Left colon (tissue), 2 donors: ENCODE measurements at places on chromosomes 16 and 17. TPM values are rescaled to one million over a fixed set of nuclear protein-coding genes. Genes with fewer than 3 reads are reported as not detected.
A peak's percentile ranks its signal among the peaks of the same experiment; 100 is the strongest.

DNA sequence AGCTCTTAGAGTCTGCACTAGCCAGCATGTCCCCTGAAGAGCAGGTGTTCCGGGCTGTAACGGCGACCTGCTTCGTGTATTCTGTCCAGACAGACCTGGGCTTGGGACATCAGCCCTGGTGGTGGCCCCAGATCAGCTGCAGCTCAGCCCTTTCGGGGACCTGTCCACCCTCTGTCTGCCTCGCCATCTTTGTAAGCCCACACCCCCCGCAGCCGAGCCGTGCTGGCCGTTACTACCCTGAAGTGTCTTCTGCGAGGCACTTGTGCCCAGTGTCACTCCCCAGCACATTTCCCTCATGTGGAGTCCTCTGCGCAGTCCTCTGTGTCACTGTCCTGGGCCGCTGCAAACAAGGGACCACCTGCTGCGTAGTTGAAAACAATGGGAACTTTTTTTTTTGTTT, 10.4 kb downstream of the CARD14 start:
- DNase-seq: no peak

GRCh38 chr17:64158831-64159590, 29.1 kb upstream of the ERN1 start:
- DNase-seq: no peak

Gene FBXO47
- not detected for total RNA-seq

DNA sequence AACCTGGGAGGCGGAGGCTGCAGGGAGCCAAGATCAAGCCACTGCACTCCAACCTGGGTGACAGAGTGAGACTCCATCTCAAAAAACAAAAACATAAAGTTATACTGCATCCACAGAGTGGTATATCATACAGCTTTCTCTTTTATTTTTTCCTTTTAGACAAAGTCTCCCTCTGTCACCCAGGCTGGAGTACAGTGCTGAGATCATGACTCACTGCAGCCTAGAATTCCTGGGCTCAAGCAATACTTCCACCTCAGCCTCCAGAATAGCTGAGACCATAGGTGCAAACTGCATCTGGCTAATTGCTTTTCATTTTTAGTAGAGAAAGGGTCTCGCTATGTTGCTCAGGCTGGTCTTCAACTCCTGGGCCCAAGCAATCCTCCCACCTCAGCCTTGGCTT, 10.0 kb upstream of the COPRS start:
- no peak for DNase-seq

GRCh38 chr17:74368341-74369081, 1.2 kb downstream of the GPR142 start:
- peak; percentile 63 for DNase-seq

- no peak for DNase-seq
Measured at GRCh38 chr16:62596584-62596983, 560.3 kb upstream of the CDH8 start.

DNA sequence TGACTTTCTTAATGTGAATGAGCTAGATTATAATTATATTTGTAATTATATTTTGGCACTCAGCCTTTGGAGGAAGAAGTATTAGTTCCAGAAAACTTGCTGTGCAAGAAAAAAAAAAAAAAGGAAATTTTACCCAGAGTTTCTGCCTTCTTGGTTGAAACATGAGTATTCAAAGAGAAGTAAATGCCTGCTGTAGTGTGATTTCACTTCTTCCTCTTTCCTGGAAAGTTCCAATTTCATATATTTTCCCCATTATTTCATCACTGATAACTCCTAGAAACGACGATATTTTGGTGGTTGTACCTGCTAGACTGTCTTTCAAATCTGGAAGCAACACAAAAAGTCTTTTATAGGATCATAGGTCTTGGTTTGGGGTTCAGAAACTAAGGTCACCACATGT, 20.4 kb upstream of the MPHOSPH6 start:
- DNase-seq: no peak

Gene UTS2R
- not detected for total RNA-seq

- DNase-seq: no peak
Measured at GRCh38 chr16:78035012-78035411, 12.7 kb downstream of the CLEC3A start.

- peak; percentile 61 for DNase-seq
Measured at GRCh38 chr16:2686912-2687507, 4.7 kb downstream of the KCTD5 start.

Gene DRC3
- 1.3 TPM for total RNA-seq

GRCh38 chr17:79006046-79006445, 3.5 kb downstream of the CANT1 start:
- peak; percentile 67 for DNase-seq
